Effector memory CD4-positive, alpha-beta T cell (primary cell): ENCODE measurements at places on chromosomes 3 and 15.

GRCh38 chr15:62115847-62116246 is 49.1 kb downstream of the C2CD4A start:
- no peak for DNase-seq

DNA sequence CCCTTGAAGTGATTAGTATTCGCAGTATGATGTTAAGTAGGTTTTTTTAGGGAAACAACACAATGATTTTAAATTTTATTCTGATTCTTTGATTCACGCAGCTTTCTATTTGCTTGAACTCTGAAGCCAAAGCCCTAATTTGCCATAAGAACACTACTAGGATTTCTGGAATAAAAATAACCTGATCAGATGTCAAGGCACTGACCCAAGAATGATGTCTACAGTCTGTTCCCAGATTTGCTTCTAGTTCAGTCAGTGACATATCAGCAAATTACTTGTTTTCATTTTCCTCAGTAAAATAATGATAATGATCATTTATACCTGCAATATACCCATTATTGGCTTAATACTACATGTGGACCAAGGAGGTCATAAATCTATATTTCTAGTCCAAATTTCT is 179.5 kb upstream of the EIF1B start:
- no peak for DNase-seq

GRCh38 chr3:29176501-29176900 is 104.4 kb upstream of the RBMS3 start:
- no peak for DNase-seq

DNA sequence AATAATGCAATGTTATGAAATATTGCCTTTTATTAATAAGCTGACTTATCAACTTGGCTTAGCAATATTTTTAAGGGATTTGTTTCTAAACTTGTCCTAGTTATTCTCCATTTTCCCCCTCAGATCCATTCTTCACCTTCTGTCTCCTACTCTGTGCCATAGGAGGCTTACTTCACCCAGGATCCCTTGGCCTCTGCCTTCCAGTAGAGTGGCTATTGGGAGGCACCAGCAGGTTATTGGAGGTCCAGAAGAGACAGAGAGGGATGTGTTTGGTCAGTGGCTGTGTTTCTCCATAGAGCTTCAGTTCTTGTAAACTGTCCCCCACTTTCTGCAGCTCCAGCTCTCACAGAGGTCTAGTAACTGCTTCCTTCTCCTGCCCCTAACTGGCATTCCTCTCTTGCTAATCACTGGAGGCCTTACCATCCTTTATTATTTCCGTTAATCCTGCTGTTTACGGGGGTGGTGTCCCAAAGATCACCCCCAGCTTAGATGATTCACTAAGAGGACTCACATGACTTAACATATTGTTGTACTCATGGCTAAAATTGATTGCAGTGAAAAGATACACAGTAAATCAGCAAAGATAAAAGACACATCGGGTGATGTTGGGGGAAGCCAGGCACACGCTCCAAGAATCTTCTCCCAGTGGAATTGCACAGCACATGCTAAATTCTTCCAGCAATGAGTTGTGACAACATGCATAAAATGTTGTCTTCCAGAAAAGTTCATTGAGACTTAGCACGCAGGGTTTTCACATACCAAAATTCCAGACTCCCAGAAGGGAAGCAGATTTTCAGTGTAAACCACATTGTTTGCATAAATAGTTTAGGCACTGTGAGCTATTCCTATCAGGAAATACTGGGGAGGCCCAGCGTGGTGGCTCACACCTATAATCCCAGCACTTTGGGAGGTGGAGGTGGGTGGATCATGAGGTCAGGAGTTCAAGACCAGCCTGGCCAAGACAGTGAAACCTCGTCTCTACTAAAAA is 67.5 kb downstream of the RPL22L1 start:
- no peak for DNase-seq

DNA sequence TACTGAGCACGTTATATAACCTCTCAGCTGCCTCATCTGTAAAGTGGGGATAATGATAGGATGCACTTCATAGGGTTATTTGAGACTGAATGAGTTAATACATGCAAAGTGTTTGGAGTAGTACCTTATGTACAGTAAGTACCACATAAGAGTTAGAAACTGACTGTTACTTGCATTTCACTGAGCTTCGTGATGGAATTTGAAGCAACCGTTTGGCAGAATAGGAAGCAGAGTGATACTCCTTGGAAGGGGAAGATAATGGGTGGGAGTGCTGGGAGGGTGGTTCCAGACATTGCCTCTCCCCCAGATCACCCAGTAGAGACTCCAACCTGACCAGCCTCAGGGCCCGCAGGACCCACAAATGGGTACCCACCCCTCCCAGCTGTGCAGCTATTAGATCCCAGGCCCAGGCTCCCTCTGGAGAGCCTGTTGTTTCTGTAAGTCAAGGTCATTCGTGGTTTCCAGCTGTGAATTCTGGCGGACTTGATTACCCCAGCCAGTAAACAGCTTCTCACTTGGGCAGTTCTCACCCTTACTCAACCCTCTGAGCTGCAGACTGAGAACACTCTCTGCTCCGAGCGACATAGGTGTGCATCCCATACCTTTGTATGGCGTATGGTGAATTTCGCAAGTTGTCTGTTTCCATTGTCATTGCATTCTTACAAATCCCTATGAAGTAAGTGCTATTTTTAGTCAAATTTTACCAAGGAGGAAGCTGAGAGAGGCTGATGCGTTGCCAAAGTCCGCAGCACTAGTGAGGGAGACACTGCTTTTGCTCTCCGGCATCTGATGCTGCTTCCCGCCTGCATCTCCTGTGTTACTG is 11.1 kb downstream of the ALPK3 start:
- DNase-seq: no peak

GRCh38 chr3:105976196-105976595 is 107.4 kb upstream of the CBLB start:
- no peak for DNase-seq

DNA sequence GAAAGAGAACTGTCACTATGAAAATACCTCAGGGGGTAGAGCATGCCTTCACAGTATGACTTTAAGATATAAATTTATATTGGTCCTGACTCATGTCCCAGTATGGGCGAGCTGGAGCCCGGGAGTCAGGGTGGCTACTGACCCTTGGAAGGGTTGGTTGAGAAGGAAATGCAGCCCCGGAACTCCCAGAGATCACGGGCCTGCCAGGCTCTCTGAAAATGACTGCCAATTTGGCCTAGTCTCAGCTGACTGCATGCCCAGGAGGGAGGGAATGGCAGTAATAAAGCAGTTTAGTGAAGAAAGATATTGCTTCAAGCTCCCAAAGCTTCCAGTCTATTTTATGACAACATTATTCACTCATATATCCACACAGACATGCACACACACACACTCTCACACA is 299.0 kb downstream of the NR2F2 start:
- no peak for DNase-seq

DNA sequence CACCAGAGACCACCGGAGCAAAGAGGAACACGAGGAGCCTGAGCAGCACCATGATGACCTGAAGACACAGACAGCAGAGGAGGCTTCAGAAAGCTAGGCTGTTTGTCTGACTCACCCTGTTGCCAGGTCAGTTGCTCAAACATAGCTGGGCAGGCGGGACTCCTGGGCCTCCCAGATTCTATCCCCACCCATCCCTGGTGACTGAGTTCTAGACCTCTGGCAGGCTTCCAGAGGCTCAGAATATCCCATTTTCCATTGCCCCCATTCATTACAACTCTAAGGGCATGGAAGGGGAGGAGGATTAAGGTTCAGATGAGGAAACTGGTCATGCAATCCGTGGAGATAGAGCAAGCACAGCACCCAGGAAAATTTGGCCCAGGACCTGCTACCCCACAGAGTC is at the start of gene CDHR4:
Gene CDHR4 (minus strand): TSS at position 113 of the 400 bp plus-strand sequence. CDS start 61 bp downstream, at position 52.
- no peak for DNase-seq

GRCh38 chr3:107662124-107662507 is 139.4 kb downstream of the BBX start:
- DNase-seq: no peak

DNA sequence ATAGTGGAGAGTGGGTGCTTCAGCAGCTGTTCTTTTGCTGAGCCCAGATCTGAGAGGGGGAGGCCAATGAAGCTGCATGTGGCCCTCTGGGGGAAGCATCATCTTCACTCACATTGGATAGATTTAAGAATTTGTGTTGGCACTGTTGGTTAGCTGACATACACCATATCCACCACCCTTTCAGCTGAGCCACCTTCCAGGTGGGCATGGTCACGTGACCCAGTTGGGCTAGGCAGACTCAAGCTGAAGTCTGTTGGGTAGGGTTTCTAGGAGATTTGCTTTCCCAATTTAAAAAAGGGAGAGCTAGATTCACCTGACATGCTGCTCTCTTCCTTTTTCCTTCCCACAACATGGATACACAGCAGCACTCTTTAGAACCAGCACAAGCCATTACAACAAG is 311.0 kb downstream of the CHST2 start:
- DNase-seq: no peak

DNA sequence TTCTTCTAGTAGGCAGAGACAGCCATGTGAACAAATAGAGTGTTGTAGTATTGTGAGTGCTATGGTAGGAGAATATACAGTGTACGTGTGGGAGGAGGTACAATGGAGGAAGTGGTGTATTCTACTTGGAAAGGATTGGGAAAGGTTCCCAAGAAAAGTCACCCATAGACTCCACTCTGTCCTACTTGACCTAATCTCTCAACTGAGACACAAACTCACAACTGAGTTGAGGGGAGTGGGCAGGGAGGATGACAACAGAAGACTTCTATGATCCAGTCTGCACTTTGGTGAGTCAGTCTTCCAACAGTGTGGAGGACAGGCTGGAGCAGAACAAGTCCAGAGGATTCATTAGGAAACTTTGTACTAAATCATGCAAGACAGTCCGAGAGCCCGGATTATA is 28.8 kb upstream of the AQP9 start:
- DNase-seq: no peak

DNA sequence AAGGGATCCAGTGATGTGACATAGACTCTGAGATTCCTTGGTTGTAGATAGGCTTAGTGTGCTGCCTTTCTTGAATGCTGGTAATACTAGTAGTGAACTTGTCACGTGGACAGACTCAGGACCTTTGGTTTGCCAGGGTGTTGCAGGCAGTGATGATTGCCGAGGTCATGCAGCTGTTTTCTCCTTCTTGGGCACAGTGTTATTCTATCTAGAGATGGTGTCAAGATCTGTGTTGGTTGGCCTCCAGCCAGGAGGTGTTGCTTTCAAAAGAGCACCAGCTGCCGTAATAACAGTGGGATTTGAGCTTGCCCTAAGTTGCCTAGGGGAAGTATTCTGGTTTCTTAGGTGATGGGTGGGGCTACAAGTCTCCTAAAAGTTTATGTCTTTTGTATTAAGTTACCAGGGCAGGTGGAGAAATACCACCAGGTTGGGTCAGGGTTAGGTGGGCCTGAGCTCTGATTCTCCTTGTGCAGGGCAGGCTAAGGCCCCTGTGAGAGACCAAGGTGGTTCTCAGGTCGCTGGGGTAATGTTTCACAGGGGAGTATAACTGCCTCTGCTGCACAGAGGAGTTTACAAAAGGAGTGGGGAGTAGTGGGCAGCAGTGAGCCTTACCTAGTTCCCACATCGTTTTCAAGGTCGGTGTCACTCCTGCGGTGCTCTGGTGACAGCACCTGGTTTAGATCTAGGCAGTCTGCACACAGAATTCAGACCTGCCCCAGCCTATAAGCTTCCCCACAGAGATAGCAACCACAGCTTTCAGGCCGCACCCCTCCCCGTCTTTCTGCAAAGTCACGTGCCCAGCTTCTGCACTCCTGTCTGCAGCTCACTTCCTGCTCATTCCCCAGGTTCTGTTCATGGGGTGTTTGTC is 350.3 kb downstream of the DOCK3 start:
- DNase-seq: peak; percentile 66

GRCh38 chr15:89058876-89059405 is 29.3 kb upstream of the ABHD2 start:
- DNase-seq: no peak

DNA sequence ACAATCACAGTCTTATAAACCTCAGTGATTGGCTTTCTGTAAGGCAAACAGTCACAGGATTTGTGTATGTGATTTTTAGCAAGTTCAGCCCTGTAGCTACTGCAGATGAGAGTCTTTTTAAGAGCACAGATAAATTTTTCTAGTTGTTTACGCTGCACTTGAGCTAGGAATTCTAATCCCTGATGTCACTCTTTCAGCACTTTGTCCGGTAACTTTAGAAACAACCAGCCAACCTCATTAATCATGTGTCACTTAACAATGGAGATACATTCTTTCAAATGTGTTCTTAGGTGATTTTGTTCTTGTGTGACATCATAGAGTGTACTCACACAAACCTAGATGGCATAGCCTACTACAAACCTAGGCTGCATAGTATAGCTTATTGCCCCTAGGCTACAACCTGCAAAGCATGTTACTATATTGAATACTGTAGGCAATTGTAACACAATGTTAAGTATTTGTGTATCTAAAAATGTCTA is 36.8 kb upstream of the GOLGA6L2 start:
- DNase-seq: no peak

DNA sequence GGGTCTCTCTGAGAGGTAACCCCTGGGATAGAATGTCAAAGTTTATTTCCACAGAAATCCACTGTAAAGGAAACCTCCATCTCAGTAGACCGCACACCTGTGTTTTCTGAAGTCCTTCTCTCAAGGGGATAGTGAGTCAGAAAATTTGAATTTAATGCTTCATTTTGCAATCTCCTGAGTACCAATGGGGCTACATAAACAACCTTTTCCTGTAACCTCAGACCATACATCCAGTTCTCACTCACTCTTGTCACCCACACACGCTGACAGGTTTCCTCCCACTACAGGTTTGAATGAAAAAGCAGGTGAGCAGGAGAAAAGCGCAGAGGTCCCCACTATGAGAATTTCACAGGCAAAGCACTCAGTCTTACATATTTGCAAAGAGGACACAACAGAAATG is 165.3 kb upstream of the MCTP2 start:
- no peak for DNase-seq

GRCh38 chr3:157559401-157559800 is 56.2 kb upstream of the VEPH1 start:
- no peak for DNase-seq

DNA sequence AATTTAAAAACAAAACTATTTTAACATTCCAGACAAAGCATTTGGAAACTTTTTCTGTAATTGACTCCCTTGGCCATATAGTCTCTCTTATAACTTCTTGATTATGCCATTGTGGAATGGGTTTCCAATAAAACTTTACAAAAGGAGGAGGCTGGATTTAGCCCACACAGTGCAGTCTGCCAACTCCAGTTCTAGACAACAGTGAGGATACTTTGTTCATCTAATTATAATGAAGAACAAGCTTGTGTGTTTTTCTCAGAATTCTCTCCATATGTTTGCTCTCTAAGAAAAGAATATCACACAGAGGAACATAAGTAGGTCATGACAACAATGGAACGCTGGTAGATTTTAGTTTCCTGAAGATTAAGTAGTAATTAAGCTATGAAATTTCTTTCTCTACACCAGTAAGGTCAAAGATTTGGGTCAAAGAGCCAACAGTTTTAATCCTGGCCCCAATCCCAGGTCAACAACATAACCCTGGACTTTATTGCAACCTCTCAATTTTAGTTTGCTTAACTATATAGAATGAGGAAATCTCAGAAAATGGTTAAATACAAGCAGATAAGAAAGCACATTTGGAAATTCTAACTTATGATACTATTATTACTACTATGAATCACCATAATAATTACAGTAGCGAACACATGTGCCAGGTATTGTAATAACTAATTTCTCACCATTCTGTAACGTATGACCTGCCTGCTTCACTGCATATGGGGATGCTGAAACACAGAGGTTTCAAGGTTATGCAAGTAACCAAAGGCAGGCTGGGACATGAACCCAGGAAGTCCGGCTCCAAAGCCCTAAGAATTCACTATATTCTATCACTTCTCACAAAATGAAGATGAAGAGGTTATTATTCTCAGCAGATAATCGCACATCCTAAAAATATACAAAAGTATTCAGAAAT is 65.7 kb downstream of the TJP1 start:
- DNase-seq: no peak
